NCI-H1694 treated with DMSO at 0.1 percent for 48 hours (cell line): ENCODE measurements at places on chromosomes 1 and 21.

DNA sequence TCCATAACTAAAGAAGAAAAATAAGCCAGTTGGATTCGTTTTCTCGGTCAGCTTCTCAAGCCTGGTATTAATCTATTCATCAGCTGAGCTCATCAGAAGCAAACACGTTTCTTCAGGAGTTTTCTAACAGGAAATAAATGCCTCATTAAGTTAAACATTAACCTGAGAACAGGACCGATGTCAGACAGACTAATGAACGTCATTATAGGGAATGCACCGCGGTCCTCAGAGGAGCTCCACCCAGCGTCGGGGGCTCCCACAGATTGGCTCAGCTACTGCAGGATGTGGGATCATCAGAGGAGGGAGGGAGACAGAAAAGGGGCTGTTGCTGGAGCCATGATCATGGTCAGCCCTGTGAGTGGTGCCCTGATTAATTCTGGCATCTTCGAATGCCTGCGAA lies 615.4 kb downstream of the PTPRU start:
- DNase-seq: no peak

GRCh38 chr1:27994060-27994459 lies 34.3 kb downstream of the XKR8 start:
- no peak for DNase-seq

GRCh38 chr1:116176306-116176789 lies 65.1 kb downstream of the MAB21L3 start:
- no peak for DNase-seq

GRCh38 chr1:111480674-111481073 lies 6.9 kb downstream of the C1orf162 start:
- DNase-seq: no peak

GRCh38 chr21:33852485-33852884 lies 63.1 kb downstream of the ATP5PO start:
- DNase-seq: no peak

GRCh38 chr1:97245026-97245425 lies 523.4 kb downstream of the PTBP2 start:
- no peak for DNase-seq

GRCh38 chr21:30200000-30200399 lies 15.9 kb downstream of the CLDN8 start:
- no peak for DNase-seq

DNA sequence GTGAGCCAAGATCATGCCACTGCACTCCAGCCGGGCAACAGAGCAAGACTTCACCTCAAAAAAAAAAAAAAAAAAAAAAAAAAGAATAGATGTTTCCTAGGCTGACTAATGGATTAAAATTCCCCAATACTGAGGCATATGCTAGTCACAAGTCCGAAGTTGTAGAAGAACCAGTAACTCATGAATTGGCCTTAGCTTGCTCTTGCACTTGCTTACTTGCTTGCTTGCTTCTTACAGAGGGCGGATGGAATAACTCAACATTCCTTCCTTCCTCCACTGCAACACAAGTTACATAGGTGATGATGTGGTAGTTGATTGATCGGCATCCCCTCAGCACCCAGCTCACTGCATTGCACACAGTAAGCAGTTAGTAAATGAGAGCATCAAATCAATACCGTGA lies 2.8 kb upstream of the TARS2 start:
- DNase-seq: no peak

GRCh38 chr1:78839704-78840277 lies 166.7 kb downstream of the ADGRL4 start:
- DNase-seq: peak; percentile 38

- no peak for DNase-seq
Observed at GRCh38 chr1:206005778-206006180, 2.6 kb upstream of the RAB7B start.

- DNase-seq: no peak
Observed at GRCh38 chr1:186033847-186034271, 299.7 kb downstream of the HMCN1 start.

DNA sequence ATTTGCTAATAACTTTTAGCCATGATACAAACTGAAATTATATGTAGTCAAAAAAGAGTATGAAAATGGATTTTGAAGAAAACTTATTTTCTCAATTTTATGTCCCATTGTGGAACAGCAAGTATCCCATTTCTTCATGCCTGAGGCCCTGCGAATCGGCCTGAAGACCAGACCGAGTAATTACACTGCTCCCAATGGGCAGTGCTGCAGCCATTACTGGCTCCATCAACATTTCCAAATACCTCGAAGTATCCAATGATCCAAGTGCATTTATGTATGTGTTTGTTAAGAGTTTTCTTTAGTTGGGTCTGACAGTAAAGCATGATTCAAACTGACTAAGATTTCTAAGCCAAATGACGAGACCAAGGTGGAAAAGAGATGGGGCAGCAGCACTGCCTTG lies 44.4 kb downstream of the HSF2BP start:
- DNase-seq: no peak

DNA sequence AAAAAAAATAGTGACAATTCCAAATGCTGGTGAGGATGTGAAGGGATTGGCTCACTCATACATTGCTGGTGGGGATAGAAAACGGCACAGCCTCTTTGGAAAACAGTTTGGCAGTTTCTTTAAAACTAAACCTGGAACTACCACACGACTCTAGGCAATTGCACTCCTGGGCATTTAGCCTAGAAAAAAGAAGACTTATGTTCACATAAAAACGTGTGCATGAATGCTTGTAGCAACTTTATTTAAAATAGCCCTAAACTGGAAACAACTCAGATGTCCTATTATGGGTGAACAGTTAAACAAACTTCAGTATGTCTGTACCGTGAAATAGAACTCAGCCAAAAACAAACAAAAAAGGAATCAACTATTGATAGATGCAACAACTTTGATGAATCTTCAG lies 9.4 kb upstream of the TMEM9 start:
- DNase-seq: no peak

DNA sequence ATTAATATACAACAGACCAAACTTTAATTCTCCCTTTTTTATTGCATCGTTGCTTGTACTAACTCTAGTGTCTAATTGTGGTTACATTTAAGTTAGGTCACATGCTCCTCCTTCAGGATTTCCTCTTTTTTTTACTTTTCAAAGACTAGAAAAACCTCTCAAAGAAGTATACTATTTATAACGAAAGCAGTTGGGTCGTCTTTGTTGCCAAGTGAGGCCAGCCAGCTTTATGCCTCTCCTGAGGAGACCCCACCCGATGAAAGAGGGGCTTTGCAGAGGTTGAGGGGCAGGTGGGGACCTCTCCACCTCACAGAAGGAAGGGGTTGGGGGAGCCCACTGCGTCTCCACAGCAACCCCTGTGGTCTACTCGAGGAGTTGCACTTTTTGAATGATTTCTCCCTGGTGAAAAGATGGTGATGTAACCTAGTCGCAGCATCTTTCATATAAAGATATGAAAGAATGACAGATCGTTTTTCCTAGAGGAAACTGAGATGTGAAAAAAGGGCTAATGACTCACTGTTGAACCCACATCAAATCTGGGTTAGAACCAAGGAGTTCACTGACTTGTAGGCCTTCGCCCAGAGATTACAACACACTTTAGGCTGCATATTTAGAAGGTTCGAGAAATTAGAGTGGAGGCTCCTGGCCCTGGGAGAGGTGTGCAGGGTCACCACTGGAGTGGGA lies 6.4 kb downstream of the TGFB2 start:
- no peak for DNase-seq

- peak; percentile 76 for DNase-seq
Observed at GRCh38 chr1:6083801-6084446, 38.2 kb downstream of the KCNAB2 start.

DNA sequence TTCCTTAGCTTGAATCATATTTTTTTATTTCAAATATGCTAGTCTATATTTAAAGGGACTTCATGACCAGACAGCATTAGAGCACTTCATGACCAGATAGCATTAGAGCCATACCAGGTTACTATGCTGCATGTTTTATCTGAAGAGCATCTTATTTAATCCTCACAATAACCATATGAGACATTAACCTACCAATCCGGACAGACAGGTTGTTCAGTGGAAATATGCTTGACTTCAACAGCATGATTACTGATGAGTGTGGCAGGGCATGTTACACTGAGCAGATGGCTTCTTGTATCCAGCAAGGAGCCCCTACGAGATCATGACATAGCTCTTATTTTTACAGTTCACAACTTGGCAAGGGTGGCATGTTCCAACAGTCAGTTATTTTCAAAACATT lies 85.0 kb upstream of the KCTD3 start:
- DNase-seq: no peak

GRCh38 chr1:212284332-212284743 lies 872 bp upstream of the PPP2R5A start:
- no peak for DNase-seq

- DNase-seq: peak; percentile 0
Observed at GRCh38 chr1:67463298-67463955, 33.2 kb upstream of the SERBP1 start.

DNA sequence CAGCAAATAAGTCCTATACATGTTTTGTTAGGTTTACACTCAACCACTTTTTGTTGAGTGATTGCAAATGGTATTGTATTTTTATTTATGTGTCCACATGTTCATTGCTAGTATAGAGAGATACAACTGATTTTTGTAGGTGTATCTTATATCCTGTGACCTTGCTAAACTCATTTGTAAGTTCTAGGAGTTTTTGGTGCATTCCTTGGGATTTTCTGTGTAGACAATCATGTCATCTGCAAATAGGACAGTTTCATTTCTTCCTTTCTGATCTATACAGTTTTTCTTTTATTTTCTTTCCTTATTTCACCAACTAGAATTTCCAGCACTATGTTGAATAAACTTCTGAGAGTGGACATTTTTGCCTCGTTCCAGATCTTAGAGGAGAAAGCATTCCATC lies 16.5 kb upstream of the BATF3 start:
- DNase-seq: no peak

DNA sequence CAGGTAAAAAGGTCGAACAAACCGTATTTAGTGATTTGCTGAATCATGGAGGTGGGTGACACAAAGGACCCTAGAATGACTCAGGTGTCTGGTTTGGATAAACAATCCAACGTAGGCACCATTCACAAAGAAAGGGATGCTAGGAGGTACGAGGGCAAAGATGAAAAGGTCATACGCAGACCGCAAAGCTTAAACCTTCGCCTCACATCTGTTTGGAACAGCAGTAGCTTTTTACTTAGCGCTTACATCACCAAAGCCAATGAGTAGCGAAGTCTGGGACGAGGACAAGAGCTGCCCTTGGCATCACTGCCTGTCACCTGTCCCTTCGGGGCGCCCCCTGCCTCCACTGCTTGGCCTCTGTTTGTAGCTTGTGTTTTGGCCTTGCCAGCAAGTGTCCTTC lies 350.2 kb downstream of the SMYD3 start:
- DNase-seq: no peak
